RWPE2 (cell line): ENCODE measurements at places on chromosomes 12 and 14.
A peak's percentile ranks its signal among the peaks of the same experiment; 100 is the strongest.

DNA sequence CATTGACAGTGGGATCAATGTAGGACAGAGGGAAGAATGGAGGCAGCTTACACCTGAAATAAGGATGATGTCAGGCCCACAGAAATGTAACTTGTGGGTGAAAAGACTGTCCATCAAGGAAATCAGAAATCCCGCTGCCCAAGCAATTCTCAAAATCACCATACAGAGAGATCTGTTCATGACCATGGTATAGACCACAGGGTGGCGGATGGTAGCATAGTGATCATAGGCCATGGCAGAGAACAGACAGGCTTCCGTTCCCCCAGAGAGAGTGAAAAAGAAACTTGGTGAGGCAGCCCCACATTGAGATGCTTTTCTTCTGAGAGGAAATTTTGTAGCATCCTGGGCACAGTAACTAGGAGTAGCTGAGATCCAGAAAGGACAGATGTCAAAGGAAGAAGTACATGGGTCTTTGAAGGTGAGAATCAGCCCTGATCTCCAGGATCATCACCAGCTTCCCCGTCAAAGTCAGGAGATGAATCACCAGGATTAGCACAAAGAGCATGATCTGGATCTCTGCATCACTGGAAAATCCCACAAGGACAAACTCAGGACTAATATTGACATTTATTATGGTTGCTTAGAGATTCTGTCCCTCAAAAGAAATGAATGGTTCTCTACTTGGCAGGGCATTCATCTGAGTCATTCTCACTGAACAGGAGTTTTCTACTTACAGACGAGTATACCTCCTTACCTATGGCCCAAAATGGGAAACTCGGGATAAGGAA, 5.5 kb upstream of the ZNF641 start:
- DNase-seq = no peak

GRCh38 chr12:5648692-5649359, 216.9 kb downstream of the NTF3 start:
- no peak for DNase-seq

GRCh38 chr12:92342574-92342973, 196.9 kb upstream of the BTG1 start:
- DNase-seq = no peak

DNA sequence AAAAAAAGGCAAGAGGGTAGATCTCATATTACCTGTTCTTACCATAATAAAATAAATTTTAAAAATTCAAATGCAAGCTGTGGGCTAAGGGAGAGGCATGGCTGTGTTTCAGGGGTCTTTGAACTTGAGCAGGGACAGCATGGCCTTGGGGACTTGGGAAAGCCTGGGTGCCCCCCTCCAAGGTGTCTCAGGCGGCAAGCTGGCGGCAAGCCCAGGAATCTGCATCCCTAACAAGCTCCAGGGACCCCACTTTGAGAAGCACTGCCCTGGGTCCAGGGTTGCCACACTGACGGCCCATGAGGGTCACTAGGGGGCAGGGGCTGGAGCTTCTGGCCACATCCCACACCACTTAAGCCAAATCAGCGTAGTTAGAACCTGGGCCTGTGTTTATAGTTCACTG, 193.8 kb downstream of the SLC15A4 start:
- no peak for DNase-seq

- peak; percentile 84 for DNase-seq
These were observed 18.6 kb downstream of the DDX24 start for GRCh38 chr14:94062344-94062940.

DNA sequence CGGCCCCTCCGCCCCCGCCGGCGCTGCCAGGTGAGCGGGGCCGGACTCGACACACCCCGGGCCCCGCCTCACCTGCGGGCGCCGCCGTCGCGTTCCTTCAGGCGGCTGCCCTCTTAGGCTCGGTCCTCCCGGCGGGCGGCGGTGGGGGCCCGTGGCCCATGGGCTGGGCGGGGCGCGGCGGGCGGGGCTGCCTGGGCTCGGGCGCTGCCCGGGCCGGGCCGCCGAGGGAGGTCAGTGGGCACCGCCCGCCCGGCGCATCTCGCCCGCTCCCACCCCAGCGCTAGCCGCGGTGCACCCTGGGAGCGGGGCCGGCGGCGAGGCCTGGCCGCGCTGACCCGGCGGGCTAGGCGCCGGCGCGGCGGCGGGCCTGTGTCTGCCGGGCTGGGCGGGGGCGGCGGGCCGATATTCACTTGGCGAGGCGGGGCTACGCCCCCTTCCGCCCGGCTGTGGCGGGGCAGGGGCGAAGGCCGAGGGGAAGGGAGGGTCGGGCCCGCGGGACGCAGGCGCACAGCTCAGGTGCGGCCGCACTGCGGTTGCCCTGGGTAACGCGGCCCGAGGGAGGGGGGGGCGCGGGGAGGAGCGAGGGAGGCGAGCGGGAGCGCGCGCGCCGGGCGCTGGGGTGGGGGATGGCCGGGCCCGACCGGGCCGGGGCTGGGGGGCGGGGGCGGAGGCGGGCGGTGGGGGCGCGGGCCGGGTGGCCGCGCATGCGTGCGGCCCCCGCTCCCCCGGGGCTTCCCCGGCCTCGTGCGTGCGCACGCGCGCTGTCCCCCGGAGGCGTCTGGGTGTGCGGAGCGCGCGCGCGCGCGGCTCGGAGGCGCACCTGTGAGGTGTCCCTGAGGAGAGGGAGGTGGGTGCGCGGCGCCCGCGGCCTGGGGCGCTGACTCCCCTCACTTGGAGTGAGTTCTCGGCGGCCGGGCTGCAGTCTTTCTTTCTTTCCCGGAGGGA, at the start of the genes CCDC92 and ZNF664:
TSS of gene CCDC92 (minus strand) at position 375 of the 945 bp plus-strand sequence. CDS start 28,526 bp downstream, outside the sequence.
TSS of gene ZNF664 (plus strand) at position 759 of the 945 bp plus-strand sequence. CDS start 38,930 bp downstream, outside the sequence.
- DNase-seq = peak; percentile 89

GRCh38 chr12:8096281-8096915, 14.3 kb downstream of the NECAP1 start:
- DNase-seq = no peak

- DNase-seq = no peak
These were observed 78.9 kb upstream of the RESF1 start for GRCh38 chr12:31880340-31880739.

DNA sequence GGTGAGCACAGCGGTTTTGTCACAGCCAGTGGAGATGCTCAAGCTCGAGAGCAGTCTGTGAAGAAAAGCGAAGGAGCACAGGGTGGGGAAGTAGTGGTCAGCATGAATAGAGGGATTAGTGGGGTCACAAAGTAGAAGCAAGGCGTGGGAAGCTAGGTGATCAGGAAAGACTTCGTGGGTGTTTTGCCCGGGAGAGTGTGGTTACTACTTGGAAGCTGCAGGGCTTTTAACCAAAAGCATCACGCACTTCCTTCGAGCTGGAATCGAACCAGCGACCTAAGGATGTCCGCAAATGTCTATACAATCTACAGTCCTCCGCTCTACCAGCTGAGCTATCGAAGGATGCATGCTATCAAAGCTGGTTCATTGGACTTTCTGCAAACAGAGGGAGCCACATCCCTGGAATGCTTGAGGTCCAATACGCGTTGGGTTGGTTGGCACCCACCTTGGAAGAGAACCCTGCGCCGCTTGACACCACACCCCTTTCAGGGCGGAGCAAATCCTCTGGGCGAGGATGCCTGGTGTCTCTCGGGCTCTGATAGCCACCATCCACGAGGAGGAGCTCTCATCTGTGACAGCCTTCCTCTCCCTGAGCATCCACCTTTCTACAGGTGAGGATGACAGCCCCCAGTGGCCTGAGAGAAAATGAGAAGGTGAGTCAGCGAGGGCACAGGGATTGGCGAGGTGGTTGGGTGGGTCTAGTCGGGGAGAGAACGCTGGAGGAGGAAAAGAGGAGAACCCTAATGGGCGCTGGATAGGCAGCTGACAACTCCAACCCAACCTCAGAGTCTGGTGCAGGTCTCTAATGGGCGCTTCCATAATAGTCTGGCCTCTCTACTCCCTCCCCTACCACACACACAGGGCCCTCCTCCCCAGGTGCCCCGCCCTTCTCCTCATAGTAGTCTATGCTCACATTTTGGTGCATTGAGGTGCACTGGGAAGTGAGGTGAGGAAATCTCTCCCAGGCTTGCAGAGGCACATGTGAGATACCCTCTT, 16.0 kb upstream of the OR6S1 start:
- DNase-seq = peak; percentile 81

DNA sequence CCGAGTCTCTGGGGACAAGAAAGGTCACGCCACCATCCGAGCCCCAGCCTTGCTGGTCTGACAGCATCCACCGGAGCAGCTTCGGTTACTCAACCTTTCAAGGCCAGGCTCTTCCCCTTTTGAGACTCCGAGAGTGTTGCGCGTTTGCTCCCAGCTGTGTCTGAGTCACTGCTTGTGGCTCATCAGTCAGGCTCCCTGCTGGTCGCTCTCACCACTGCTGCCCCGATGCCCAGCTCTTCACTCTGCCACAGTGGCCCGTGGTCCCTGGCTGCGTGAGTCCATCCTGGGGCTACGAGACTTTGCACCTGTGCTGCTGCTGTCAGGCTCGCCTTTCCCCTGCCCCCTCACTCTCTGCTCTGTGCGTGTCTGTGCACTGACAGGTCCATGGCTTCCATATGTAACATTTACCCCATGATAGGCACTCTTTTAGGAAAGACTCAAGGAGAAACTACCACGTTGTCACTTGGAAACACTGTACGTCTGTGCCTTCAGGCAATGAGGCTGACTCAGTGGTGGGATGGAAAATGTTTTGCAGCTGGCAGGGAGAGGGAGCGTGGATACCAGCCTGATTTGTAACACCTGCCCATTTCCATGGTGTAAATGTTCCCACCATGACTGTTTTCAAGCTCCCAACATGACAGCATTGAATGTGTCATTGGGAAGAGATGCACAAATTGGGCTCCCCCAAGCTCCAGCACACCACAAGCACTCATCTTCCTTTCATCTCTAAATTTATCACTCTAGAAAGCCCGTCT, 350.7 kb downstream of the TMEM132D start:
- no peak for DNase-seq

GRCh38 chr14:41299924-41300323, 306.8 kb upstream of the LRFN5 start:
- DNase-seq = no peak

DNA sequence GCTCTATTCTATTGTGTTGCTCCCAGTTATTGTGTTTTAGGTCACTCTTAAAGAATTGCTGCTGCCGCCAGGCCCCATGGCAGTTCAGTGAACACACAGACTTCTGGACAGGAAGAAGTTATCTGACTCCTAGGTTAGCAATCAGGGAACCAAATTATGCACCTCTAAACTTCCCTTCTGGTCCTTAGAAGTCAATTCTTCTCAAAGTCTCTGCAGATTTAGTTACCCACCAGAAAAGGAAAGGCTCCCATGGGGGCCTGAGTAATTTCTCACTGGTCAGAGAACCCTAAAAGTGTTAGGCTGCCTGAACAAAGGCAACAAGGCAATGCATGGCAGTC, 10.0 kb downstream of the EMP1 start:
- DNase-seq = no peak

DNA sequence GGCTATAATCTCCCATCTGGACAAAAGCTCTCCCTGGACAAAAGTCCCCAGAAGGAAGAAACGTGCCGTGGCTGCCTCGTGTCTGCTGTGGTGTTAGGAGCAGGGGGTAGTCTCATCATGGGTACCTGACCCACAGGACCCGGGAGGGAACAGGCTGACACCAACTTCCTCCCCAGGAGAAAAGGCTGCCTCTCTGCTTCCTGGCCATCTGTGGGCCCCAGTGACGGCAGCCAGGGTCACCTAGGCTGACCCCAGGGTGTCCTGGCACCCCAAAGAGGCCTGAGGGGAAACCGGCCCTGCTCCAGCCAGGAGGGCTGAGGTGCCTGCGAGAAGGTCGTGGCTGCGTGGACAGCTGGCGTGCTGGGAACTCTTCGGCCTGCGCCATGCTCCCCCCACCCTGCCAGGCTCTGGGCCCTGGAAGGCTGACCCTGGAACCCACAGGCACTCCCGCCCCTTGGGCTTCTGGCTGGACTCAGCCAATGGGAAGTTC, 133.9 kb downstream of the RFLNA start:
- no peak for DNase-seq

DNA sequence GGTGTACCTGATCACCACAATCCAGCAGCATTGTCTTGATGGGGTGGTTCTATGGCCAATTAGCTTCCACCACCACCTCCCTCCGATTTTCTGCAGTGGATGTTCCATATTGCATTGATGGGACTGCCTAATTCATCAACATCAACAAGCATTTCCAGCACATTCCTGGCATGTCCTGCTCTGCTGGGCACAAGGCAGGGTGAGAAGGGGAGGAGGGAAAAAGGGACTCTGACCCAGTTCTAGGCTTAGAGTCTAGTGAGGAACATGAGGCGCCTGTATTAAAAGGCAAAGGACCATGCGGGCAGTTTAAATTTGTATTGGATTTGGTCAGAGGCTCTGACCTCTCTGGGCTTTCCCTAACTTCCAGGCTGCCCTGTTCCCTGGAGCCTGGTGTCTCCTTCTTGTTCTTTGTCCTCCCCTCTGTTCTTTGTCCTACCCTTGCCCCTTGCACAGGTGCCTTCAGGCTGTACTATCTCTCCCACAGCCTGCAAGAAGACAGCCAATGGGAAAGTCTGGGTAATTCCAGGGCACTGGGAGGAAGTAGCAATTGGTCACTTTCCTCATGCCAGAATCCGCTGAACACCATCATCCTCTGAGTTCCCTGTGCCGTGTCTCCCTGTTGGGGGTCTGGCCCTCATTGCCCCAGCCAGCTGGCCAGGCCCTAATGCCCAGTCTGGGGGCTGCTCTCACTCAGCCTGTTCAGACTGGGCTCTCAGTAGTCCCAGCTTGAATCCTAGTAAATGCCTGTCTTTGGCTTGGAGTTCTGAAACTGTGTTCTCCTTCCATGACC, 43.3 kb downstream of the TSPAN11 start:
- no peak for DNase-seq

DNA sequence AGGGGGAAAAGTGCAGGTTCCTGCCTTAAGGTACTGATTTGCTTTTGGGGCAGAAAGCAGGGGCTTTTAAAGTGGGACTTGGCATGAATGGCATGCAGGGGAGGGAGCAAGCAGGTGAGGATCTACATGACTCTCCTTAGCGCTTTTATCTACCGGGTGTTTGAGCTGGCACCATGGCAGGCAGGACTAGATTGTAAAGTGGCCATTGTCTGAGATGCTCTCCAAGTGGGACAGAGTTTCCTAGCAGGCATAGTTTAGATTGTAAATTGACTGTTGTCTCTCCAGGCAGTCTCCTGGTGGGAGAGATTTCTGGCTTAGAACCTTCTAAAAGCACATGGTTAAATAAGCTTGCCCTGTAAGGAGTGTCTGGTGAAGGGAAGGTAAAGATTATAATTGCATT, 5.3 kb upstream of the DICER1 start:
- DNase-seq = no peak

GRCh38 chr12:82437744-82438143, 79.4 kb downstream of the METTL25 start:
- DNase-seq = no peak

- DNase-seq = no peak
These were observed 439.4 kb upstream of the DCN start for GRCh38 chr12:91622037-91622436.

GRCh38 chr12:112965643-112966042, 12.7 kb upstream of the OAS2 start:
- DNase-seq = no peak

- DNase-seq = no peak
These were observed 132.3 kb downstream of the SNAPC1 start for GRCh38 chr14:61894452-61895077.

DNA sequence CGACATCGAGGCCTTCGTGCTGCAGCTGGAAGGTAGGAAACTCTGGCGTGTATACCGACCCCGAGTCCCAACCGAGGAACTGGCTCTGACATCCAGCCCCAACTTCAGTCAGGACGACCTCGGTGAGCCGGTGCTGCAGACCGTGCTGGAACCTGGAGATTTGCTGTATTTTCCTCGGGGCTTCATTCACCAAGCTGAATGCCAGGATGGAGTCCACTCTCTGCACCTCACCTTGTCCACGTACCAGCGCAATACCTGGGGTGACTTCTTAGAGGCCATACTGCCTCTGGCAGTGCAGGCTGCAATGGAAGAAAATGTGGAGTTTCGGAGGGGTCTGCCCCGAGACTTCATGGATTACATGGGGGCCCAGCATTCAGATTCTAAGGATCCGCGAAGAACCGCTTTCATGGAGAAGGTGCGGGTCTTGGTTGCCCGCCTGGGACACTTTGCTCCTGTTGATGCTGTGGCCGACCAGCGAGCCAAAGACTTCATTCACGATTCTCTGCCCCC, 1.4 kb downstream of the RIOX1 start:
- no peak for DNase-seq
